Mammary microvascular endothelial cell (primary cell): ENCODE measurements at places on chromosomes 5 and 9. TPM values are rescaled to one million over a fixed set of nuclear protein-coding genes. Genes with fewer than 3 reads are reported as not detected.

Gene IFNB1
- 0.13 TPM in 1 of 2 replicates, not detected in the other for total RNA-seq

Gene IFNA2
- not detected in 2 replicates for total RNA-seq

Gene GBGT1
- 6.0 and 6.4 TPM in 2 replicates for total RNA-seq

Gene CTSL
- 230 and 242 TPM in 2 replicates for total RNA-seq

Gene FCN2
- total RNA-seq, result not detected in 2 replicates

Gene NDUFA8
- total RNA-seq, result 70.5 and 73.3 TPM in 2 replicates

Gene GGTA1
- total RNA-seq, result 0.10 and 0.13 TPM in 2 replicates

Gene PIP5K1B
- not detected in 2 replicates for total RNA-seq

Gene OBP2B
- not detected in 2 replicates for total RNA-seq

Gene SAPCD2
- 28.1 and 30.2 TPM in 2 replicates for total RNA-seq

Gene IL9
- not detected in 2 replicates for total RNA-seq

Gene EGFLAM
- total RNA-seq, result 1.1 and 1.5 TPM in 2 replicates

Gene TSLP
- total RNA-seq, result 0.13 TPM in 1 of 2 replicates, not detected in the other

Gene TLE4
- 26.1 and 30.9 TPM in 2 replicates for total RNA-seq

Gene AFAP1L1
- 69.0 and 72.3 TPM in 2 replicates for total RNA-seq

Gene MAP1B
- 107 and 120 TPM in 2 replicates for total RNA-seq

Gene LOX
- total RNA-seq, result 13.7 and 18.3 TPM in 2 replicates

Gene SLC34A3
- total RNA-seq, result not detected in 2 replicates

Gene COL15A1
- 9.6 and 10.0 TPM in 2 replicates for total RNA-seq

Gene ROR2
- 0.15 TPM in 1 of 2 replicates, not detected in the other for total RNA-seq

Gene SLC25A2
- 0.15 TPM in 1 of 2 replicates, not detected in the other for total RNA-seq

Gene CMBL
- 5.9 and 6.0 TPM in 2 replicates for total RNA-seq

Gene NIPSNAP3A
- total RNA-seq, result 78.9 and 80.5 TPM in 2 replicates

Gene EQTN
- not detected in 2 replicates for total RNA-seq

Gene P4HA2
- total RNA-seq, result 51.8 and 57.9 TPM in 2 replicates

Gene OGN
- total RNA-seq, result not detected in 2 replicates

Gene CCL27
- not detected in 2 replicates for total RNA-seq

Gene FSTL4
- not detected in 2 replicates for total RNA-seq

Gene ZNF462
- total RNA-seq, result 4.6 and 5.4 TPM in 2 replicates

Gene LEAP2
- 0.39 TPM in 1 of 2 replicates, not detected in the other for total RNA-seq

Gene PCDHGB4
- total RNA-seq, result 3.3 and 4.2 TPM in 2 replicates

Gene KIF4B
- total RNA-seq, result under 0.01 and 0.13 TPM in 2 replicates

Gene C9
- total RNA-seq, result not detected in 2 replicates

Gene SMIM33
- not detected in 2 replicates for total RNA-seq

Gene PSAT1
- 37.7 and 42.6 TPM in 2 replicates for total RNA-seq

Gene SLC6A19
- not detected in 2 replicates for total RNA-seq

Gene NEURL1B
- total RNA-seq, result 3.8 and 5.3 TPM in 2 replicates

Gene TAF11L6
- total RNA-seq, result not detected in 2 replicates

Gene GALNT12
- total RNA-seq, result 15.6 and 16.4 TPM in 2 replicates

Gene SEMA6A
- total RNA-seq, result 2.0 and 4.4 TPM in 2 replicates

Gene DMRTA1
- 0.05 and 0.07 TPM in 2 replicates for total RNA-seq

Gene WDR38
- total RNA-seq, result 0.15 TPM in 1 of 2 replicates, not detected in the other
